Upper lobe of right lung (tissue), 1 donor: ENCODE measurements at places on chromosomes 12 and 14.

DNA sequence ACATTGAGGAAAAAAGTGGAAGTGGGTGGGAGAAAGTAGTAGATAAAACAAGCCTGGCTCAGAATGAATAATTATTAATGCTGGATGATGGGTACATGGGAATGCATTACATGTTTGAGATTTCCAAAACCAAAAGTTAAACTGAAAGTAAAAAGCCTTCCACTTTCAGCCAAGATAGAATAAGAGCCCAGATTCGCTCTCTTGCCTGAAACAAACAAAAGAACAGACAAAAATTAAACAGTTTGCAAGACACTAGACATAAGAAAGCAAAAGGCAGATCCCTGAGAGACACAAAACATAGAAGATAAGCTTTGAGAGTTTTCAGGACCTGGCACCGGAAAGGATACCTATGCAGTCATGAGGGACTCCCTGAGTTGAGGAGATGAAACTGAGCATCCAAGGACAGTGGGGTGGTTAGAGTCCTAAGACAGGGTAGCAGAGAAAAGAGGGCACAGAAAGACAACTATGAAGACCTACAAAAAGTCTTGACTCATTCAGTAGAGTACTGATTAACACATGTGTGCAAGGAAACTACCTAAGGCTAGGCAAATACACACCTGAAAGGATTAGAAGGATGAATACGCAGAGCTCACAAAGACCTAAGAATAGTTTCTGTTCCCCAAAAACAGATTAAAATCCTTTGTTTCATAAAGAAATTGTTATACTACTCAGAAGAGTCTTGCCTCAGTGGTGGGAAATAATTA lies 54.1 kb downstream of the CEP83 start:
- no peak for DNase-seq

DNA sequence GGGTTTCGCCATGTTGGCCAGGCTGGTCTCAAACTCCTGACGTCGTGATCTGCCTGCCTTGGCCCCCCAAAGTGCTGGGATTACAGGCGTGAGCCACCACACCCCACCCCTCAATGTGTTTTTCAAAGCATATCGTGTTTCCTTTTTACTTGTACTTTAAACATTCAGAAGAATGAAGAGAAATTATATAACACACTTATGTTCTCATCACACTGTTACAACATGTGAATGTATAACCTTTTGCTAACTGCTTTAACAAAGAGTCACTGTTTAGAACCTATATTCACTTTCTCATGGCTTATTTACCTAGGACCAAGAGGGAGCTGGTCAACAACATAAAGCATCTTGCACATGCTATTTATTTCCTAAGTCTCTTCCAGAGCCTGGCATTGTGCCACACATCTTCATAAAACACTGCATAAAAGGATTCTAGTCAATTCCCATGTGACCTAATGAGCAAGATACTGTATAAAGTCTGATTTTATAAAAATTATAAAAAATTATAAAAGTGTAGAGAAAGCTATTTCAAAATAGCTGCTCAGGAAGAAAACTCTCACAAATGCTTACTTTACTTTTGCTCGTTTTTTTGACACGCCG lies 16.0 kb upstream of the ACTR6 start:
- DNase-seq: no peak

- no peak for DNase-seq
Observed at GRCh38 chr14:23365732-23366425, 907 bp upstream of the EFS start.

DNA sequence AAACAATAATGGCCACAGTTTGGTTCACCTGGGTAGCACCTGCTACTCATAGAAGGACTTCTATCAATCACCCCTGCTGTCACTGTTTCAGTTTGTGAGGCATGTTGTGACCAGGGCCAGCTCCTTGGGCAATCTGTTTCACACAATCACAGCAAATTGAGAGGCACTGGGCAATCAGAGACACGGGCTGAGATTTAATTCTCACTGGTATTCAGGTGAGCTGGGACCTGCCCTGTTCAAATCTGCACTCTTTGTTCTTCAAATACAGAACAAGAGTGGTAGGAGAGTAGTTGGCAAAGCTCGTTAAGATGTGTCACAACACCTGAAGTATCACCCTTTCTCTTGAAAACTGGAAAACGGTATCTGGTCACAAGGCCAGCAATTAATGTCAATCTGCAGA lies 57.8 kb upstream of the NAP1L1 start:
- DNase-seq: no peak

DNA sequence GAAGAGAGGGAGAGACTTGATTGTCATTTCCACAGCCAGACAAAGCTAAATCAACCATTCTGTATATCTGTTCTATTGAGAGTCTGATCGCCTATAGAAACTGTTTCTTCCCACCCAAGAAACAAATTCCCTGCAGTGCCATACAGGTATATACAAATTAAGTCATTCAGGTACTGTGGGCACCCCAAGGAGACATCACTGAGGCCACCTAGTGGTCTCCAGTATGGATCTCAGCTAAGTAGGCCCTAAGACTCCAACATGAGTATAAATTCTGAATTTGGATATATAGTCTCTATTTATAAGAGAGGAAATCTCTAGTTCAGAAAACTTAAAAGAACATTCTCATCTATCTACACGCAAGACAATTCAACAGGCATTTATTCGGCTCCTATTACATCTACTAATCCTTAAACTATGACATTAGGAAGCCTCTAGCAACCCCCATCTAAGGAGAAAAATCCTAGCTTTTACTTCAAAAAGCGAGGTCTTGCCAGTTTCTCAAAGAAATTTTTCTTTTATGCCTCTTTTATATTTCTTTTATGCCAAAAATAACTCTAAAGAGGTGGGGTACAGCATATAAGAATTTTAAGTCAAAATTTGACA lies 62.6 kb downstream of the DCAF5 start:
- DNase-seq: no peak

- no peak for DNase-seq
Observed at GRCh38 chr12:26086936-26087335, 37.9 kb downstream of the BHLHE41 start.

GRCh38 chr12:100138048-100138802 lies 4.4 kb downstream of the BLTP3B start:
- no peak for DNase-seq

DNA sequence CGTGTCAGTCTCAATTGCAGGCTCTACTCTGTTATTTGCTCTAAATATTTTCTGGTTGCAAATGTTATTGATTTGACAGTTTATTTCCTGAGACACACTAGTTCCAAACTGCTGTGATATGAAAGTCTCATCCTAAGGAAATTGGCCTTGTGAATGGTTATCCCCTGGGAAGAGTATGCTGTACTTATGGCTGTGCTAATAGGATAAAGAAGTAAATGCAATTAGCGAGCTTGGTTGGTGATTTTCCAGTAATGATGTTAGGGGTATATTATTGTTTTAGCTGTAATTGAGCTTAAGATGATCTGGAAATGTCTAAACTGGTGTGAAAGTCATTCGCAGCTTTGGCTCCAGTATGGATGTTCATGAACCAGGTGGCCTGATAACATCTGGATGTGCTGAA lies 197.9 kb downstream of the SUDS3 start:
- no peak for DNase-seq

DNA sequence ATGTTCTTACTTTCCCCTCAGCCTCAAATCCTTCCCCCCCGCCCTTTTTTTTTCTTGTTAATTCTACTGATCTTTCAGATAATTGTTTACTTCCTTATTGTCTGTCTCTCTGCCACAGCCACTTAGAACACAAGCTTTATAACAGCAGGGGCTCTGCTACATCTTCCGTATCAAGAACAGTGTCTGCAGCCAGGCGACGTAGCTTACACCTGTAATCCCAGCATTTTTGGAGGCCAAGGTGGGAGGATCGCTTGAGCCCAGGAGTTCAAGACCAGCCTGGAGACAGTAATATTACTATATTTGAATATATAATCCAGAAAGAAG lies 5.4 kb downstream of the SOS2 start:
- DNase-seq: no peak

- DNase-seq: no peak
Observed at GRCh38 chr14:96511667-96512066, 9.5 kb downstream of the PAPOLA start.

GRCh38 chr12:32211066-32211899 lies 104.6 kb downstream of the BICD1 start:
- no peak for DNase-seq

DNA sequence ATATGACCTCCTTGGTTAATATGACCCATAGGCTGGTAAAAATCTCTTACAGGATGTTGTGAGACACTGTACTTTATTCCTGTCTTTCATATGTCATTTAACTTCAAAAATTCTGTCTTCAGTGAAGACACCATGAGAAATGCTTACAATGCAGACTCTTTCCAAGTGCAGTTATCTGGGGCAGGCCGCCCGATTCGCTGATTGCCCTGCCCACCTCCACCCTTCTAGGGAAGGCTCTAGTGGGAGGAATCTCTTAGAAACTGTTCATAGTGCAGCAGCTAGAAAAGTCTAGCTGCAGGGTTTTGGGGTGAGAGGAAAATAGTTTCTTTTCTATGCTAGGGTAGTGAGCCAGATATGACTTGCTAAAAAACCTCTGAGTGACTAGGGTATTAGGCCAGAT lies 15.0 kb upstream of the CIPC start:
- no peak for DNase-seq

DNA sequence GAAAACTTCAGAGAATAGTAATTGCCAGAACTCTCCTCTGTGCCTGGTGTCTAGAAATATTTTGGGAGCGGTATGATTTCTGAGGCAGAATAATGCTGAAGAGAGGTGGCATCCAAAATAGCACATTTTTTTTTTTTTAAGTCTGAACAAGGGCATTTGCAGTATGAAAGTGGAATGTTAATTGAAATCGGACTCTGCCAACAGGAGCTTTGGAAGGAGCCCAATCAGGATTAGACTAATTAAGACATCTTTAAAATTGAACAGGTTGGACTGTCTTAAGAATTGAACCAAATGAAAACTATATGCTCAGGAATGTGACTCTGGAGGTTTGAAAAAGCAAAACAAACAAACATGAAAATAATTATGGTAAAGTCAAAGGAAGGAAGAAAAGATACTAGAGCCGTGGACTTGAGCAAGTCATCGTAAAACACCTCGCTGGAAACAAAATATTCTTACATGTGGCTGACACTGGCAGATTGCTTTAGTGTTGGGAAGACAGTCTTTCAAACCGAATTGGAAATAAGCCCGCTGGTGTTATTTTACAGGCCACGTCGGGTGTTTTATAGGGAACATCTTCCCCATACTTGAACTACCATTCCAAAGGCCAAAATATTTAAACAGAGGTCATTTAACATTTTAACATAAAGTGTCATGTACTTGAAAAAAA lies 436.3 kb downstream of the VRK1 start:
- no peak for DNase-seq

- DNase-seq: no peak
Observed at GRCh38 chr12:14185427-14186192, 179.9 kb upstream of the ATF7IP start.

DNA sequence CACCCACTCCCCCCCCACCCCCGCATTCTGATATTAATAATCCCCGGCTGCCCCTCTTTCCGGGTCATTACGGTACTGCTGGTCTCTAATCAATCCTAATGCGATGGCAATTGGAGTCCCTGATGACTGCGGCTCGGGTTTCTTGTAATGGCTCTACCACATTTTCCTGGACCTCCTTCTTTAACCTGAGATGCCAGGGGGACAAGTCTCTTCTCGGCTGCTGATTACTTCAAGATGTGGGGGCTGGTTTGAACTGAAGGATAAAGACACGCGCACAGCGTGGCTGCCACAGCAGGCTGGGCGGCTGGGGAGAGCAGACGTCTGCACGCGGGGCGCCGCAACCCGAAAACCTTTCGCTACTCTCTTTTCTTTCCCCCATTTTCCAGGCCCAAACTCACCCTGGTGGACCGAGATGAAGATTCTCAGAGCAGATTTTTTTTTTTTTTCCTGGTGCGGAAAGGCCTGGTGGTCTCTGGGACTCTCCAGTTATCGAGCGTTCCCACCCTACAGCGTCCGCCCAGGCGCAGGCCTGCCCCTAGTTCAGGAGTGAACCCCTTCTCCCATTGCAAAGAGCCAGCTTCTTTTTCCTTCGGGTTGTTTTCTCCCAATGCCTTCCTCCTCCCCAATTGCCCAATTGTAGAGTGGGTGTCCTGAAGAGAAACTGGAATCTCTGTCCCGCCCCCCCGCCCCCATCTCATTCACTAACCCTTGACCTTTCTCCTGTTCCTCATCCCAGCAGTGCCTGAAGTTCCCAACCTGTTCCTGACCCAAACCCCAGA lies 6.0 kb upstream of the SIX1 start:
- no peak for DNase-seq

GRCh38 chr12:27226407-27226929 lies 17.6 kb upstream of the STK38L start:
- DNase-seq: no peak

- no peak for DNase-seq
Observed at GRCh38 chr12:84696281-84696680, 216.3 kb downstream of the SLC6A15 start.

- DNase-seq: no peak
Observed at GRCh38 chr12:56749359-56749758, 2.8 kb downstream of the PRIM1 start.

DNA sequence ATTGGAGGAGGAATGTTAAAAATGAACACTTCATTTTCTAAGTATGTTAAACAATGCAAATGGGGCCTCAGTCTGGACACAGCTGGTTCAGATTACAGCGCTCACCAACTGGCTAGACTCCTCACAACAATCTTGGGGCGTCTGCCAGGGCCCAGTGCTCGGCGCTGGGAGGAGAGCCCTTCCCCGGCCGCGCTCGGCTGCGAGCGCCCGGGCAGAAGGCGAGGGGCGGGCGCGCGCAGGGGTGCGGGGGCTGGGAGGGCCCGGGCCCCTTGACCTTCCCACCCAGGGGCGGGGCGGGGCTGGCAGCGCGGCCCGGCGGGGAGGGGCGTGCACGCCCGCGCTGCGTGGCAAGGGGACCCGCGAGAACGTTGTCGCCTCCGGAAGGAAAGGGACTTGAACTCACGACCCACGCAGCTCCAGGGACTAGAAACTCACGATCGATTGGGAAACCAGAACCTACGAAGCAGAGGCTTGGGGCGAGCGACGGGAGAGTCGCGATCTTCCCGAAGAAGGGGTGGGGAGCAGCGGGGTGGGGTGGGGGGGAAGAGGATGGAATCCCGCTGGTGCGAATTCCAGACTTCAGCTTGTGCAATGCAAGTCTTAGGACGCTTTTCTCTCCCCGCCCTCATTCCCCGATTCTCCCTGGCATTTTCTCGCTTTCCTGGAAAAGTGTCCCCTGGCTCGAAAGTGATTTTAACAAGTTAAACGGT lies at the start of gene FBLN5:
Gene FBLN5, minus strand, starts transcription at position 220 of the 710 bp plus-strand sequence. CDS start 465 bp downstream, outside the sequence.
- peak; percentile 88 for DNase-seq

DNA sequence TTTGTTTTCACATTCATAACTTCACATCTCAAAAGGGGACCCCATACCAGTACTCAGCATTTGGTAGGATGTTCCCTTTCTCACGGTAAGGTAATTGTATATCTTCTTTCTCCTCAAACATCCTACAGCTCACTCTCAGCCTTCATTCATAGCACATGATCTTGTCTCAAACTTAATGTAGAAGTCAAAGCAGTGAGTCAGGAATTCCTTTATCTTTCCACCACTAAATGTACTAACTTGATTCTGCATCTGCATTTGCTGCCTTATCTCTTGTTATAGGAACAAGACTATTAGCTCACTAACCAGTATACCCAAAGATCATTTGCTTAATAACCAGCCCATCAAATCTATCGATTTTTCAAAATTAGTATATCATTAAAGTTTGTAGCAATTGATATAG lies 22.9 kb downstream of the CPSF2 start:
- no peak for DNase-seq
